Activated T-helper 17 cell treated with anti-CD3 and anti-CD28 coated beads, Interleukin-2, amount 50 U/mL, for 72 hours (primary cell): ENCODE measurements at places on chromosomes 7 and 10.

- ATAC-seq = no peak
Observed at GRCh38 chr7:70953331-70953741, 178.6 kb upstream of the GALNT17 start.

GRCh38 chr10:74929197-74929596, 102.8 kb downstream of the KAT6B start:
- ATAC-seq = no peak

DNA sequence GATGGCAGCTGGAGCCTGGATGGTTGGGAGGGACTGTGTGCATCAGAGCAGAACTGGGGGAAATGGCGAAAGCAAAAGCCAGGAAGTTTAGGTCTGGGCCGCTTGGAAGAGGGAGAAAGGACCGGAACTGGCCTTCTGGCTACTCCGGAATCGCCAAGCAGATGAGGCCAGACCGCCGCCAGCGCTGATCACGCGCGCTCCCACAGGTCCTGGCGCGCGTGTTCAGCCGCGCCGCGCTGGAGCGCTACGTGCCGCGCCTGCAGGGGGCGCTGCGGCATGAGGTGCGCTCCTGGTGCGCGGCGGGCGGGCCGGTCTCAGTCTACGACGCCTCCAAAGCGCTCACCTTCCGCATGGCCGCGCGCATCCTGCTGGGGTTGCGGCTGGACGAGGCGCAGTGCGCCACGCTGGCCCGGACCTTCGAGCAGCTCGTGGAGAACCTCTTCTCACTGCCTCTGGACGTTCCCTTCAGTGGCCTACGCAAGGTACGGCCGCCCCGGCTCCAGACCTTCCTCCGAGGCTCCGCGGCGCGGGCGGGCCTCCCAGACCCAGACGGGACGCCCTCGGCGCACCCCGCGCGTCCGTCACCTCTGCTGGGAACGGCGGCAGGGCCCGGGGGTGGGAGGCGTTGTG, 2.0 kb downstream of the CYP26C1 start:
- peak; percentile 83 for ATAC-seq

DNA sequence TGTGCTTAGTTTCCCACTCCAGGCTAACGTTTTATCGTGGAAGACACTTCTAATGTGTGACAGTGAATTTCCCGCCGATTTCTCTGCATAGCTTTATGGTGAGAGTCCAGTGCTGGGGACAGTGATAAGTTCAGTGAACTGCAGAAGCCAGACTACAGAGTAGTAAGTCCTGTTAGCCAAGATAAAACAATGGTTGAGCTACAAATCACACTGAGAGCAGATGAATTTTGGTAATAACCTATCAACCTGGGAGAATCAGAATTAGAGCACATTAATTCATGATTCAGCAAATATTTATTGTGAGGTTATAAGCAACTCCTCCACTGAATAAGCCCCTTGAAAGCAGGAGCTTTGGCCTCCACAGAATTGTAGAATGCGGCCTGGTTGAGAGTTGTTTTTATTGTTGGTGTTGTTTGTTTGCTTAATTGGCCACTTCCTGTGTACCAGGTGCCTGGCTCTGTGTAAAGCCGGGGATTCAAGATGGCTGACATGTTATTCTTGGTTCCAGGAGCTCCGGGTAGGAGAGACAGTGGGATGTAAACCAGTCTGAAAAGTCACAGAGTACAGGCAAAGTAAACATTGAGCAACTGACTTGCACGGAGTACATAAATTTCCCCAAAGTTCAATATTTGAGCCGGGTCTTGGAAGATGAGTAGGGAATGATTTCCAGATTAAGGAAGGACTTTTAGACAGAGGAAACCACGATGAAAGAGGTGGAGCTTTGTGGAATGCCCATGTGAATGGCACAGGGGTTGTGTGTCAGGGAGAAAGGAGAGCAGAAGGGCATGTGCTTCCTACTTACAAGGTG, 112.7 kb downstream of the SNX10 start:
- no peak for ATAC-seq

GRCh38 chr7:108368466-108368865, 87.8 kb downstream of the NRCAM start:
- no peak for ATAC-seq

GRCh38 chr7:129466796-129467195, 32.6 kb downstream of the STRIP2 start:
- ATAC-seq = no peak

DNA sequence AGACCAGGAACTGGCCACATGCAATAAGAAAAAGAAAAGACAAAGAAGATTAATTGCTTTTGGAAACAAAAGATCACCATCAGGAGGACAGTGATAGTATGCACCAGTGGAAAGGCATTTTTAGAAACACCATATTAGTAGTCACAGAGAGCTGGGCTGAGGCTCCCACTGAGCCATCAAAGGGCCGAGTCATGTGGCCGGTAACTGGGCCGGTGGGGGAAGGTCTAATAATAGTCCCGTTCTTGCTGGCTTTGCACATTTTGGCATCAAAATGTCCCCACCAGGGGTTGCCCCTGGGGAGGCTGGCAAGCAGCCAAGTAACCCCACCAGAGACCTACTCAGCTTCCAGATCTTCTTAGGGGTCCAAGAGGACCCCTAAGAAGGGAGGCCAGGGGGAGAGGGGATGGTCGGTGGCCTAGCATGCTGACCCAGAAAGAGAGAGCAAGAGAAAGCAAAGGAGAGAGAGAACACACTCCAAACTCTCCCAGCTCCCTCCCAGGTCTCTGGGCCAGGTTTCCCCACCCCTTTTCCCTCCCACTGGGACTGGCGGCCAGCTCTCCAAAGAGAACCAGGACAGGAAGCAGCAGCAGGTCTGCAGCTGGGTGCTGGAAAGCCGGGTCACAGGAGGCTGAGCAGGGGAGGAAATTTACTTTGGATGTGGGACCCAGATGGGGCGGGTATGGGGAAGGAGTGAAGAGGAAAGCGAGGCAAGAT, 70.2 kb upstream of the FGFR2 start:
- no peak for ATAC-seq

- no peak for ATAC-seq
Observed at GRCh38 chr7:43248961-43249822, 136.7 kb downstream of the HECW1 start.

DNA sequence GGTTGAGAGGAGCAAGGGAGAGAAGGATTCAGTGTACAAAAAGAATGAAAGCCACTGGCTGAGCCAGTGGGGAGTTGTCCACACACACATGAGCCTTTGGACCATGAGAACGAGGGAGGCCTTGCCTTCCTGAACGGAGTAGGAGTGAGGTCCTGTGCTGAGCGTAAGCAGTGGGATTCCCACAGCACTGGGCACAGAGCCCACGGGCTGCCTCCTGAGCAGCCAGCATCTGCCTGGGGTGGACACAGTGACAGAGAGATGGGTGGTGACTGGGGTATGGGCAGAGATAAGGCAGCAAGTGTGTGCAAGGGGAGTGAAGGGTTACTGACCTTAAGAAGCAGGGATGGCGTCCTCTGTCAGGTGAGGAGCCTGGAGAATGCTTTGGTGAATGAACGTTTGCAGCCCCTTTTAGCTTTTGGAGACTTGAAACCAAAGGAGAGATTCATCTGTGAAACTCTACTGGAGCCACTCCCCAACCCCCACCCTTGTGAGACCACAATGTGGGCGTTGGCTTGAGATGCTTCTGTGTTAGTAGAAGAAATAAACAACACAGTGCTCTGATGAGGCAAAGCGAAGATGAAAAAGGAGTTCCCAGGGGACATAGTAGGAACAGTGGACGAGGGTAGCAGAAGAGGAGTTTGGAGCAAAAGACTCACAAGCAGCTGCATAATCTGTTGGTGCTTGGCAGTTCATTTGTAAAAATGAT, 56.5 kb downstream of the FIGNL1 start:
- ATAC-seq = peak; percentile 8

DNA sequence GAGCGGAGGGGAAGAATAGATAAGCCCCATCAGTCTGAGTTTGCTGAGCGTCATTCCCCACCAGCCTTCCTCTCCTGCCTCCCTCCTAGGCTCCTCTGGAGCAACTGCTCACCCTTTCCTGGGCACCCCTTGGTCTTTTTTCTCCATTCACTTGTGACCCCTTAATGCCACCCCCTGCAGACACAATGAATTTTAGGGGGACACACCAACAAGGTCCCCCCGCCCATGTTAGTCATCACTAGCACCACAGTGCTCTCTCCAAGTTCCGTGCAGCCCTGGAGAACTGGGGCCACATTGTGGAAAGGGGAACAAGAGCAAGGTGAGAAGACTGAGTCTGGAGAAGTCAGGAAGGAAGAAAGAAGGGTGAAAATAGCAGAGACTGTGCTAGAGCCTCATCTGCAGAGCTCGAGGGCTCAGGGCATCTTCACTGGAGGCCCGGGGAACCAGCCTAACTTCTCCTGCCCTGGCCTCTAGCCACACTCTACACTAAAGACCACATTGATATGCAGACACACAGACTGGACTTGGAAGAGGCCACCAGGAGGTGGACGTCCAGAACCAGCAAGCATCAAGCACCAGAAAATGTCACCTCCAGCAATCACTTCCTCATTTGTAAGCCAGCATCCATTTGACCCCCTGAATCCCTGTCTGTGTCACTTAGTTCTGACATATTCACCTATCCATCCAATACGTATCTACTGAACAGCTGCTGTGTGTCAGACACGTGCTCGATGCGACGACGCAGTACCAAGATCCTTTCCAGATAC, 17.5 kb downstream of the RGR start:
- ATAC-seq = no peak

GRCh38 chr10:43119416-43120115, 18.7 kb upstream of the CSGALNACT2 start:
- ATAC-seq = no peak

GRCh38 chr7:128000854-128001265, 30.4 kb downstream of the LRRC4 start:
- no peak for ATAC-seq
